ENCODE measurements at places on chromosomes 4 and X.

- no peak for DNase-seq
These were observed 112.6 kb downstream of the GABRA2 start for GRCh38 chr4:46277165-46277951.

GRCh38 chr4:6732441-6733357, 16.7 kb downstream of the BLOC1S4 start:
- DNase-seq: peak; percentile 88

DNA sequence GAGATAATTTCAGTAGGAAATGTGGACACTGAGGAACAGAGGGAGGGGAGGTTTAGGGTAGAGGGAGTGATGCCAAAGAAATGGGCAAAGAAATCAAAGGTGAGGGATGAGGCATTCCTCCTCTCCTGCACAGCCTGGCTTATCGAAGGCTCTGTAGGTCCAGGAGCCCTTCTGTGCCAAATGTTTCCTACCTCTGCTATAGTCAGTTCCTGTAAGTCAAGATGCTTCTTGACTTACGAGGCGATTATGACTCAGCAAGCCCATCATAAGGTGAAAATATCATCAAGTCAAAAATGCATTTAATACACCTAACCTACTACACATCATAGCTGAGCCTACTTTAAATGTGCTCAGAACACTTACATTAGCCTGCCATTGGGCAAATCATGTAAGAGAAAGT, 60.0 kb upstream of the ARHGAP24 start:
- no peak for DNase-seq

DNA sequence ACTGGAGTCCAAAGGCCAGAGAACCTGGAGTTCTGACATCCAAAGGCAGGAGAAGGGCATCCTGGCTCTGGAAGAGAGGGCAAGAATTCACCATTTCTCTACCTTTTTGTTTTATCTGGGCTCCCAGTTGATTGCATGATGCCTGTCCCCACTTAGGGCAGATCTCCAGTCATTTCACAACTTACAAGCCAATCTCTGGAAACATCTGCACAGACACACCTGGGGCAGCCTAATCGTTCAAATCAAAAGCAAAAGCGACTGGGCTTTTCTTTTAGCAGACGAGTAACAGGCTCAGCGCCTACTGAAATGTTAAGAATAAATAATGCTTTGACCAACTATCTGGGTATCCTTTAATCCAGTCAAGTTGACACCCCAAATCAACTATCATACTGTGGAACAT, 136.0 kb upstream of the NPY2R start:
- no peak for DNase-seq
